ENCODE measurements at places on chromosomes 1 and 21.

DNA sequence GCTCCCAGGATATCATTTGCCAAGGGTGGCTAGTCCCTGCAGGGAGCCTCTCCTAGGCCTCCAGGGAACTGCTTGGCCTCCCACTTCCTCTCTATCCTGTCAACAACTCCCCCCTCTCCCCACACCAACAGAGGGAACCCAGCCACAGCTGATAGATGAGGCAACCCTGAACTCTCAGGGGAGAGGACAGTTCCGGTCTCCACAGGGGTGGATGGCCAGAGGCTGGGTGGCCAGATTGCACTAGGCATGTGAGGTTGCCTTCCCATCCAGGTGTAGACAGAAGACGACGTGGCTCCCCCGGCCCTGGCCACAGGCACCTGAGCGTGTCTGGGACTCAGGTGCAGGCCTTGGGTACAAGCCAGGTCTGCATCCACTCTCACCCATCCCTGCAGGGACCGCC, 53.3 kb downstream of the TOR1AIP2 start:
- DNase-seq: no peak

DNA sequence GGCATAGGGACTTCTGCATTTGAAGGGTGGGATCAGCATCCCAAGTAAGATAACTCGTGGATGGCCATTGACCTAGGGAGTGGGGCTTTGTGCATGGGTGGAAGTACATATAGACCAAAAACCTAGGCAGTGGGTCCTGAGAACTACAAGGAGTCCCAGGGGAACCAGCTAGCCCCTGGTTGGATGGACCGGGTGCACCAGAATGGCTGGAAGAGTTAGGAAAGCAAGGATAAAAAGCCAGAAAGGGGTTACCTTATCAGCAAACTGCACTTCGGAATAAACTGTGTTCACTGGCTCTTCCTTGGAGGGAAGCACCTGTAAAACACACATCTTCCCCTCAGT, 26.6 kb upstream of the SLAMF6 start:
- no peak for DNase-seq

GRCh38 chr1:28358716-28359115, 10.8 kb upstream of the PHACTR4 start:
- DNase-seq: no peak

DNA sequence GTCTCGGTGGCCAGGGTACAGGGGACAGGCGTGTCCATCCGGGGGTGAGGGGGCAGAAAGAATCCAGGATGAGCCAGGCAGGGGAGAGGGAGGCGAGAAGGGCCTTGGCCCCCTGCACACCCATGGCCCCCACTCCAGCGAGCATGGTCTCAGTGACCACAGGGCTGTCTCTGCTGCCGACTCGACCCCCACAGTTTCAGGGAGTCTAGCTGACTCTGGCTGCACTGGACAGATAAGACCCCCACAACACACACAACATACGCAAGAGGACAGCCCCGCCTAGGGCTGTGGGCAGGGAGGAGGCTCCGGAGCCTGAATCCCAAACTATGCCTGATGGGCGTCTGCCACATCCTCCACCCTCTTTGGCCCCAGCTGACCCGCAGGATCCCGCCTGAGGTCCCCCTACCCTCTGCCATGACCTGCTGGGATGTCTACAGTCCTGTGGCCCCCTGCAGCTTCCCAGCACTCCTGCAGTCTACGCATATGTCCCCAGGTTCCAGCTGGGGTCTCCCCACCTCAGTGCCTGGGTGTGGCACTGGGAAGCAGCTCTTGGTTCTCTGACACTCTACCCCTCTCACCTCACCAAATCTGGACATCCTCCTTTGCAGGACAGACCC, 22.0 kb downstream of the WNT9A start:
- DNase-seq: no peak

GRCh38 chr1:162003061-162003829, 20.4 kb downstream of the OLFML2B start:
- DNase-seq: no peak

DNA sequence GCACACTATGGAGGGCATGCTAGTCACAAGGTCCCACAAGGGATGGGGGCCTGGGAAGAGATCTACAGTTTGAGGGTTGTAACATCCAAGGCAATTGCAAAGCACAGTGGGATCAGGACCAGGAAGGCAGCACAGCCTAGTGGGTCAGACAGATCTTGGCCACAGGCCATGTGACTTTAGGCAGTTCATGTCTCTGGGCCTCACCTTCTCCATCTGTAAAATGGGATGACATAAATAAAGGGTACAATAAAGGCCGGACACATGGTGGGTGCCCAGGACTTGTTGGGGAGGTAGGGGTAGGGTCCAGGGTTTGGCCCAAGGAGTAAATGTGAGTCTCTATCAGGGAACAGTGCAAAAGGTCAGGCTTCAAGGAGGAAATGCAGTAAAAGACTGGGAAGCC, 18.1 kb upstream of the IGSF21 start:
- DNase-seq: no peak

GRCh38 chr1:218869276-218869675, 304.4 kb upstream of the LYPLAL1 start:
- DNase-seq: no peak

DNA sequence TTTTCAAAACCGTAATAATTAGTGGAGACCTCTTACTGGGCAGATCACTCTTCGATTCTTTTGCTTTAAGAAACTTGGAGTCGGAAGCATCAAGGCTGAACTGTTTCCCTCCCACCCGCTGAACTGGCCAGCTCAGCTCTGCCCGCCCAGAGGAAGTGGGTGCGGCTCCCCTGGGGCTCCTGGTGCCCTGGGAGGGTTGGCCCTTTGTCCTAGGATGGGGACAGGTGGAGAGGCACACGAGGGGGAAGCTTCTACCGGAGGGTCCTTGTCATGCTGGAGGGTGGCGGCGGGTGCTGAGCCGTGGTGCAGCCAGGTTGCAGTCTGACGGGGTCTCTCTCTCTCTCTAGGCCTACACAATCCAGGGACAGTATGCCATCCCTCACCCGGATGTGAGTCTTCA, 64.3 kb upstream of the COL6A1 start:
- no peak for DNase-seq

- DNase-seq: no peak
Observed at GRCh38 chr1:173190101-173190936, 16.8 kb downstream of the TNFSF4 start.

DNA sequence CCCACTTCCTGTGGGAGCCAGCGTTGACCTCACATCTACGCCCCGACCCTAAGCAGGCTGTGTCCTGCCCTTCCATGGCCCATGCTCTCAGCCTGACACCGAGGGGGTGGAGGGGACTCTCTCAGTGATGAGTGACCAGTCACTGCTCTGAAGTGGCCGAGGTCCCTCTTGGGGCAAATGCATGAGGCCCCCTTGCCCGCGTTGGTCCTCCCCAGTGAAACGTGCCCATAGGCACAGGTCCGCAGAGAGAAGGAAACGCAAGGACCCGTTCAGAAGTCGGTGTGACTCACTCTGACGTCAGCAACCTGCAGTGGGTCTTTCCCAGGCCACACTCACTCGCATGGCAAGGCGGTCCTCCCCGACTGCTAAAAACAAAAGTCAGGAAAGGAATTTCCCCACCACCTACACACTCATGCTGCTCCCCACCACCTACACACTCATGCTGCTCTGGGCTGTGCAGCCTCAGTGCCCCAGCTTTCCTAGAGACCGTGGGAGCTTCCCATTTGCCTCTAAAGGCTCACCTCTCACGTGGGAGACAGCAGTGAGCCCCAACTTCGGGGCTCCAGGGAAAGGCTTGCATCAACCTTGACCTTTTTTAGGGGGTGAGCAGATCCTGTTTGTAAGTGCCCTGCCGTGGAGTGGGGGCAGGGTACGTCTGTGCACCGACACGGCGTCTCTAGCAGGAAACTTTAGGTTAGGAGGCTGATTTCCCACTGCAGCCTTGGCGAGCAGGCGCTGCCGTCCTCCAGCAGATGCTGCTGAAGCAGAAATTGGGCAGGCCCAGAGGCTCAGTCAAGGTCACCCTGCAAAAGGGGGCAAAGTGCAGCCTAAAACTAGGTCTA, 11.4 kb downstream of the UBASH3A start:
- peak; percentile 73 for DNase-seq

DNA sequence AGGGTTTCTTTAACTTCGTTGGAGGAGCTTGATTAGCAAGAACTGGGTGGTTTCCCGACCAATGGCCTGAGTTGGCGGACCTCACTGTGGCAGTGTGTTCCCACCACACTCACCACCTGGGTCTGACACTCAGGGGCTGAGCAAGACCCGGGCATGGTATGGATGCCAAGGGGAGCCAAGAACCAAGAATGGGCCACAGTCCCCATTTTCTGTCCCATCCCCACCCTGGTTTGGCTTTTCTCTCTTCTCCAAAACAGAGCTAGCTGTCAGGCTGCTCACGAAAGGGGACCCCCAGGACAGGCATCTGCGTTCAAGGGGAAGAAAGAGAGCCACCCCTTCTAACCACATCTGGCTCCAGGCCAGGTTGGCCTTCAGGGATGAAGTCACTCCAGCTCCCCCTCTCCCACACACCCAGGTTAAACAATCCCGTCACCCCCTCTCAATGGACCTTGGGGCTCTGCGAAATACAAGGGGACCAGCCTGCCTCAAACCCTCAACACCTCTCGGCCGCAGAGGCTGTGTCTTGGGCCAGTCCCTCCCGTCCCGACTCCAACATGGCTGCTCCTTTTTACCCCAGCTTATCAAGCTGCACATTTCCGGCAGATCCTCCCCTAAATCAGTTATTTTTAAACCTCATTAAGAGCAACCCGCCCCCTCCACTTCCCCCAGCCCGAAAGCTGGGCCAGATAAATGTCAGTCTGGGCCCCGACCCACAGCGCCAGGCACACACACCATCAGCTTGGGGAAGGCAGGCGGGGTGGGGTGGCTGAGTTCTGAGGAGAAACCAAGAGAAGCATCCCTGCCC, 3.4 kb downstream of the TAGLN2 start:
- no peak for DNase-seq

DNA sequence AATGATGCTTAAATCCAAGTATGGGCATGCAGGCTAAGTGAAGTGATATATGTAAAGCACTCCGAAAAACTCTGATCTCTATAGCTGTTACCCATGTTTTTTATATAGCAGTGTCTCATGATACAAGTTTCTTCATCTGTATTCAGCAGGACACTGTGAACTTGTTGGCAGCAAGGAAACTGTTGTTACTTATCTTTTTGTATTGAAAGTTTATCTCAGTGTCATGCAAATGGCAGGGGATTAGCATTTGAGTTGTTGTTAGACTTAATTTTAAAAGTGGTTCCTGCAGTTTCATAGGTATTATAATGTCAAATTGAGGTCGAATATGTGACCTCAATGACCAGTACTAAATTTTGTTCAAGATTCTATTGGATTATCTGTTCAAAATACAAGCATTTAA, 47.9 kb downstream of the NCAM2 start:
- no peak for DNase-seq

GRCh38 chr1:23436520-23437354, 12.2 kb upstream of the TCEA3 start:
- DNase-seq: no peak

DNA sequence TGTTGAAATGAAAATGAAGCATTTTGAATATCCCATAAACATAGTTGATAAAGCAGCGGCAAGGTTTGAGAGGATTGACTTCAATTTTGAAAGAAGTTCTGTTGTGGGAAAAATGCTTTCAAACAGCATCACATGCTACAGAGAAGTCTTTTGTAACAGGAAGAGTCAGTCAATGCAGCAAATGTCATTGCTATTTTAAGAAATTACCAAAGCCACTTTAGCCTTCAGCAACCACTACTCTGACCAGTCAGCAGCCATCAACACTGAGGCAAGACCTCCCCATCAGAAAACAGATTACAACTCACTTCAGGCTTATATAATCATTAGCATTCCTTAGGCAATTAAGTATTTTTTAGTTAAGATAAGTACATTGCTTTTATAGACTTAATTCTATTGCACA, 33.8 kb upstream of the FCRL3 start:
- no peak for DNase-seq

DNA sequence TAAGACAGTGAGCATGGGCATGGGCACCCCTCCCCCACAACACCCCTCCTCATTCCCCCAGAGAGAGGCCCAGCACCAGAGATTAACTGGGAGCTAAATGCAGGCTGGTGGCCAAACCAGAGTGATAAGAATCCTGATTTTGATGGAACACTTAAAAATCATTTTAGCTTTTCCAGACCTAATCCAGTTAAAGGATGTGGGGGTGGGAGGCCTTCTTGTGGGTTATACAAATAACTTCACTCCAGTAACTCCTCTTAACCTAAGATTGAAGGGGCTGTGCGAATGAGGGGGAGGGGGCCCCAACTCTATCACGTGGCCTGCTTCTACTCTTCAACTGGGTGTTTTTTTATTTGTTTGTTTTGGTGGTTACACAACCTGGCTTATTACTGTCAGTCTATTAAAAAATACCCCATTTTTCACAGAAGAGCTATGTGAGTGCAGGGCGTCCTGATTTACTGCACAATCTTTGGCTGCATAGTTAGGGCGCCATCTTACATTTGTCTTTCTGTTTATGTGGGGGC, 398.1 kb upstream of the LYPLAL1 start:
- DNase-seq: no peak

DNA sequence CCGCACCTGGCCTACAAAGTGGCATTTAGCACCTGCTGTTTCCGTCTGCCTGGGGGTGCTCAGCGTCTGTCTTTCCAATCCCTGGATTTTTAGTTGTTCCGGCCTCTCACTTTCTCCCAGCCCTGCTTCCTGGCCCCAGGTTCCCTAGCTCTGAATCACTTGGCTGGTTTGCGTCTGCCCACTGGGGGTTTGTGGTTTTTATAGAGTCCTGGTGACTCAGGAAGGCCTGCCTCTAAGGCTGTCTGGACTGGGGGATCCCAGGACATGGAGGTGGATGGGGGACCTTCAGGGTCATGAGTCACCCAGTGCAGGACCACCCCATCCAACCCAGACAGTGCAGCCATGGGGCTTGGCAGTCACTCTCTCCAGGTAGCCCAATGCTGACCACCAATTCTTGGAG, 53.5 kb downstream of the MRPL37 start:
- DNase-seq: no peak

- DNase-seq: no peak
Observed at GRCh38 chr1:24966724-24967346, 36.8 kb upstream of the RUNX3 start.

DNA sequence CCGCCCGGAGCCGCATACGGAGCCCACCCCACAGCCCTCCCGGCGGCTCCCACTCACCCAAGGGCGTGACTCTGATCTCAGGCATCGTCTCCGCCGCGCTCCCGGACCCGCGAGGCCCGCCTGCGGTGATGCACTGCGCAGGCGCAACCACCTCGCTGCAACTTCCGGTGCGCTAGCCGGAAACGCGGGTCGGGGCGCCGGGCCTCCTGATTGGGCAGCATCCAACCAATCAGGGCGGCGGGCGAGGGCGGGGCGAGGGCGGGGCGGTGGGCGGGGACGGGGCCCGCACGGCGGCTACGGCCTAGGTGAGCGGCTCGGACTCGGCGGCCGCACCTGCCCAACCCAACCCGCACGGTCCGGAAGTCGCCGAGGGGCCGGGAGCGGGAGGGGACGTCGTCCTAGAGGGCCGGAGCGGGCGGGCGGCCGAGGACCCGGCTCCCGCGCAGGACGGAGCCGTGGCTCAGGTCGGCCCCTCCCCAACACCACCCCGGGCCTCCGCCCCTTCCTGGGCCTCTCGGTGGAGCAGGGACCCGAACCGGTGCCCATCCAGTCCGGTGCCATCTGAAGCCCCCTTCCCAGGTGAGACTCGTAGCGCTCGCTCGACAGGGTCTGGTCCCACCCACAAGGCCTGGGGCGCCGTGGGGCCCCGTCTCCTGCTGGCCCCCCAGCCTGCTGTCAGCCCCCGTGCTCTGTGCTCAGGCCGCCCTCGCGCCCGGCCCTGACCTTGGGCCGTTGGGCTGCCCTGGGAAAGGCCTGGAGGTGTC, at the start of the genes CPTP and INTS11:
TSS of gene CPTP (plus strand) at position 279 of the 764 bp plus-strand sequence. CDS start 2,109 bp downstream, outside the sequence.
TSS of gene INTS11 (minus strand) at position 137 of the 764 bp plus-strand sequence. CDS start at position 85, 52 bp downstream.
- DNase-seq: peak; percentile 90
